ENCODE measurements at places on chromosomes 6 and 20.
A peak's percentile ranks its signal among the peaks of the same experiment; 100 is the strongest.

- DNase-seq: peak; percentile 34
Observed at GRCh38 chr6:52415917-52416628, 4.1 kb upstream of the EFHC1 start.

DNA sequence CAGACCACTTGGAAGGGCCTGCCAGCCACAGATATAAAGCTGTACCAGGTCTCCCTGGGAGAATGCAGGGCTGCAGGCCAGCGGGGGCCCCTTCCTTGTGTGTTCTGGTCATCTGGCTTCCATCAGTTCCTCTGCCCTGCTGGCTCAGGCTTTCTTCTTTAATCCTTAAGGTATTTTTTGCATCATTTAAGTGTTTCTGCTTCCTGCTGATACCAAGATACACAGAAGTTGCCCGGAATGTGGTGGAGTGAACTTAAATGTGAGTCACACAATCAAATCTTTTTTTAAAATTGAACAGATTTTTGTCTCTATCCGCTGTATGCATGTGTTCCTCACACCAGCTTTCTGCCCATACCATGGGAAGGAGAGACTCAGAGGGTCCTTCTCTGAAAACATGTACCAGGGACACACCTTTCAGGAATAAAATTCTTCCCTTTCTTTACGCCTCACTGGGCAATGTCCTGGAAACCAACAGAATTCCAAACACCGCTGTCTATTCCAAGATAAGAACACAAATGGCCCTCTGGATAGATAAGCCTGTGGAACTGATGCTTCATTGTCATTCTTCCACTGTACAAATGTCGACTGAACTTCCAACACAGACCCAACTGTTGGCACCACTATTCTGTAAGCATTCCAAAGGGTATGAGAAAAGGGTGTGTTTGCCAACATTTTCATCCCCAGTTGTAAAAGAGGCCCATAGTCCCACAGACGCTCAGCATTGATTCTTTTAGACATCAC is 206.2 kb upstream of the MYLIP start:
- DNase-seq: peak; percentile 91

GRCh38 chr20:61662968-61663331 is 402.7 kb downstream of the TAF4 start:
- no peak for DNase-seq

GRCh38 chr20:45823949-45824835 is 2.9 kb downstream of the TNNC2 start:
- DNase-seq: peak; percentile 35

GRCh38 chr6:3962291-3963280 is 113.4 kb downstream of the FAM50B start:
- DNase-seq: no peak

DNA sequence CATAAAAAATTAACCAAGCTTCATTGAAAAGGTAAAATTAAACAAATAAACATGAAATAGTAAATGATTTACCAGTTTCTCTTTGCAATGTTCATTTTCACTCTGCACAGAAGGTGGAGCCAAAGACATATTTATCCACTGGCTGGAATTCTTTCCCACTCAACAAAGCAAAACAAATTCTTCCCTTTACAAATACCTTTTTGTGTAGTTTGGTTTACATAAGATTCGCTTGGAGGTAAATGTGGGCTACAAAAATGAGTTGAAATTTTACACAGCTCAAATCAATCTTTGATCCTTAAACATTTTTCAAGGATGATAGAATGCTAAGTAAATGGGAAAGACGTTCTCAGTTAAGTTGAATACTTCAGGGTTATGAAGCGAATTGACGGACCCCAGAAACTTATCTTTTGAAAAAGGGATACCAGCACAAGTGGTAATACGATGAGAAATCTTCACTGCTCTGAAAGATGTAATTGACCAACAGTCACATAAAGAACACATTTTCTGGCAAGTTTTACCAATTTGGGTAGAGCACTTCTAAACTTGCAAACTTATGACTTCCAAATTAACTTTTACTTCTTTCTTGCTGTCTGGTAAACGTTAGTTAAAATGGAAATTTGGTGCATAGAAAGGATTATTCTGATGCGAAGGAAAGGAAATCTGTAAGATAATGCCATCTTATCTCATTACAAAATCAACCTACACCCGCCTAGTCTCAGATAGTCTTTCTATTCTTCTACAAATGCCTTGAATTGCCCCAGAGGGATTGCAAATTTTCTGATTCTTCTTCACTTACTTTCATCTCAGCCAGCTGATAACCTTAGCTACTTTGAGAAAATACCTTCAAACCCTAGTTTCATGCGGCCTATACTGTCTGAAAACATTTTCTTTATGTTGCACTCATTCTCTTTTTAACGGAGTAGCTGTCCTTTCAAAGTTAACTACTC is 4.7 kb upstream of the GJA1 start:
- peak; percentile 60 for DNase-seq

DNA sequence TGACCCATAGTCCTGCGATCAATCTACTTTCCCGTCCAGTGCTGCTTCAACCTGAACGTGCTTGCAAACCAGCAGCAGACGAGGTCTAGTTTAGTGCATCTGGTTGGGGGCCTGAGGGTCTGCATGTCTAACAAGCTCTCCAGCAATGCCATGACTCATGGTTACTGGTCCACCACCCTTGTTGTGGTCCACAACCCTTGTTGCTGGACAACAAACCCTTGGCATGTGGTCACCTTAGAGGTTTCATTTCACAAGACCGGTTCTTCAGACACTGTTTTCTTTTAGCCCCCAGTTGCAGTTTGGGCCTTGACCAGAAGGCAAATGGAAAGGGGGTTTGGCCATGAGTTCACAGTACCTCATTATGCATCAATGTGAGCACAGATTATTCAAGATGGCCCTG is 424.8 kb downstream of the QKI start:
- no peak for DNase-seq

DNA sequence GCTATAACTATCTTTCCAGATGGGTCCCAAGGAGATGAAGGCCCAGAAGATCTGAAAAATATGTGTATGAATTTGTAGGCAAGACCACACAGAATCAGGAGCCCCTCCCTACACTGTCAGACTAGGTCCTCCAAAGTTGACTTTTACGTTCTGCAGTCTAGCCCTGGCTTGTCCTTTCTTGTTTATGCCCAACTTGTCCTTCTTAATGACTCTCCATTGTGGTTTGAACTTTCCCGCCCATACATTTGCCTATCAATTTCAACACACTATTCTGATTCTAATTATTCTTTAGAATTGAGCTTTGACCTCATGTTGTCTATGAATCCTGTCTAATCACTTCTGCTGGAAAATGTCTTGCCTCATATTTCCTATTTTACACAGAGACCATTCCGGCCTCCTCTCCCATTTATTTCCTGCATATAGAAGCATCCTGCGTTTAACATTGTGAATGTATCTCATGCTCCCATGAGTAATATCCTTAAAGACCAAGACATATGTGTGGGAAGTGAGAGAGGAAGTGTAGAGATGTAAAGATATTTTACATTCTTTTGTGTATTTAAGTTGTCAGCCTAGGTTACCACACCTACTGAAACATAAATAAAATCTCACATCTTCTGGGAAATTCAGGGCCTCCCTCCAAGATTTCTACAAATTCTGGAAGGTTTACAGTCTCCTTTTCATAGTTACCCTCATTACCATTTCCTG is 348.3 kb downstream of the BCKDHB start:
- DNase-seq: no peak

DNA sequence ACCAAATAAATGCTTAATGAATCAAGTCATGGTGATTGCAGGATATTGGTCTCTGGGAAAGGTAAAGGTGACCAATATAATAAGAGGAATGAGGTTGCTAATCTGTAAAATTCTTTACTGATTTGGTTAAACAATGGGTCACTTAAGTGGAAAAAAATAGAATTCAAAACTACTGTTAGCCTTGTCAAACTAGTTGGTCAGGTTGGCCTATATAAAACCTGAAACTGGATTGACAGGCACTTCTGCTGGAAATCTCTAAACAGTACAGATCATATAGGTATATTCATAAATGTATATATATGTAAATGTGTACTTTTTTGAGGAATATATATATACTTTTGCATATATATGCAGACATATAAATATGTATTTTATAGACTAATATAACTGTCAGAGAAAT is 19.7 kb downstream of the PLCB4 start:
- DNase-seq: no peak

GRCh38 chr6:4360920-4361319 is 225.5 kb upstream of the ECI2 start:
- DNase-seq: no peak

- no peak for DNase-seq
Observed at GRCh38 chr20:3661060-3661813, 2.0 kb downstream of the GFRA4 start.

GRCh38 chr6:142165227-142165626 is 18.2 kb downstream of the VTA1 start:
- no peak for DNase-seq

GRCh38 chr20:12597551-12597950 is 411.2 kb upstream of the SPTLC3 start:
- DNase-seq: no peak

- DNase-seq: no peak
Observed at GRCh38 chr6:147164761-147165160, 39.5 kb upstream of the STXBP5 start.

- no peak for DNase-seq
Observed at GRCh38 chr20:13478366-13478765, 160.4 kb downstream of the TASP1 start.

DNA sequence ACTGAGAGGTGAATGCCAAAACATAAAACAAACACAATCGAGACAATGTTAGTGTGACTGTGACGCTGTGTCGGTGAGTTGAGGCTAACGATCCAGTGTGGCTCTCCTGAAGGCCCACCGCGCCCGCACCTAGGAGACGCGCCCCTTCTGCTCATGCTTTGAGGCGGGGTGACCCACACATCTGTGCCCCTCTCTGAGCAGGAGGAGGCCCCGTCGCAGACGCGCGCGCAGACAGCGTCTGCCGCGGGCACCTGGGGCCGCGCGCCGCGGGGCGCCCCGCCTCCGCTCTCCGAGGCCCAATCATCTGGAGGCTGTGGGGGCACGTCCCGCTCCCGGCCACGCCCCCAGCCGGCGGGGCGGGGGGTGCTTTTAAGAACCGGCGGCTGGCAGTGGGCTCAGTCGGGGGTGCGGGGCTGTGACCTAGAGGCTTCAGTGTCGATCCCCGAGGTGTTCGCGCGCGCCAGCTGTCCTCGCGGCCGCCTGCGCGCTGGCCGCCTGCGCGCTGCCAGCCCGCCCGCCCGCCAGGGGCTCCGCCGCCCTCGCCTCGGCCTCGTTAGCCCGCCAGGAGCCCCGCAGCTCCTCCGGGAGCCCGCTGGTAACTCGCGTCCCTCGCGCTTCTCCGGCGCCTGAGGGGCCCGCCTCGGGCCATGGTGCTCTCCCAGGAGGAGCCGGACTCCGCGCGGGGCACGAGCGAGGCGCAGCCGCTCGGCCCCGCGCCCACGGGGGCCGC is at the start of gene SLC16A10:
Gene SLC16A10, plus strand, starts transcription at position 398 of the 730 bp plus-strand sequence. Its CDS starts 250 bp downstream, at position 648.
- DNase-seq: peak; percentile 20

DNA sequence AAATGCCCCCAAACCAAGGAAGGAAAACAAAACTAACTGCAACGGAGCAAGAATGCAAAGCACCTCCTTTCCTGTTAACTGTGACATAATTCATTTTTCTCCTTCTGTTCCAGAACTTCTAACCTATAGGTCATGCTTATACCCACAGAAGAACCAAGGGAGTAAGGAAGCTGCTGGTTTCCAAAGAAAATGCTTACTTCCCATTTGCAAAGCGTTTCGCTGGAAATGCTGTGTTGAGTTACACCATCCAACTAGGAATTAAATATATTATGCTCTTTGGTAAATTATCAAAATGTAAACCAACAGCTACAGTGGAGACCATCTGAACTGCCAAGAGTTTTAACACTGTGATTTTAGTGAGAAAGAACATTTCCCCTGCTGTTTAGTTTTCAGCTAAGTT is 42.9 kb downstream of the ATXN1 start:
- no peak for DNase-seq

GRCh38 chr6:118187568-118188164 is 280.6 kb downstream of the SLC35F1 start:
- DNase-seq: peak; percentile 1

DNA sequence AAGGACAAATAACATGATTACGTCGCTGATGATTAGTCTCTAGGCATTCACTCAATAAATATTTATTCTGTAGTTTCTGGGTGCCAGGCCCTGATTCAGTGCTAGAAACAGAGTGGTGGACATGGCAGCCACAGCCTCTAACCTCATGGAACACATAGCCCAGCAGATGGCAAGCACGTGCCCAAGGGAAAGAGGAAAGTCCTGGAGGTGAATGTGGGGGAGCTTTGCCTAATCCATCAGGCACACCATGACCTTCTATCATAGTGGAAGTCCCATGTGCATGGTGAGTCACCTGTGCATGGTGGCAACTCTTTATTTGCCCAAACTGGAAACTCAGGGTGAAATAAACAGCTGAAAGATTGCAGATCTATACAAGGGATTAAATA is 143.0 kb upstream of the TNFAIP3 start:
- DNase-seq: peak; percentile 45

- DNase-seq: no peak
Observed at GRCh38 chr6:15362274-15363160, 116.6 kb downstream of the JARID2 start.

DNA sequence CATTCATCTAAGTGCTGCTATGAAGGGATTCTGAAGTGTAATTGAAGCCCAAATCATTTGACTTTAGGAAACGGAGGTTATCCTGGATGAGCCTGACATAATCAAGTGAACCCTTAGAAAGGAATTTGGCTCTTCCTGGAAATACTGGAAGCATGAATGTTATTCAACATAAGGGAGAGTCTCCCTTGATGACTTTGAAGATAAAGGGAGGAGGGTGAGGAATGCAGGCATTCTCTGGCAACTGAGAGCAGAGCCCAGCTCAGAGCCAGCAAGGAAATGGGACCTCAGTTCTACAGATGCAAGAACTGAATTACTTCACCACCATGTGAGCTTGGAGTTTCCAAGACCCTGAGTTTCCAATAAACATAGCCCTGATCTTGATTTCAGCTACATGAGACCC is 168.2 kb downstream of the DLL1 start:
- DNase-seq: peak; percentile 31

DNA sequence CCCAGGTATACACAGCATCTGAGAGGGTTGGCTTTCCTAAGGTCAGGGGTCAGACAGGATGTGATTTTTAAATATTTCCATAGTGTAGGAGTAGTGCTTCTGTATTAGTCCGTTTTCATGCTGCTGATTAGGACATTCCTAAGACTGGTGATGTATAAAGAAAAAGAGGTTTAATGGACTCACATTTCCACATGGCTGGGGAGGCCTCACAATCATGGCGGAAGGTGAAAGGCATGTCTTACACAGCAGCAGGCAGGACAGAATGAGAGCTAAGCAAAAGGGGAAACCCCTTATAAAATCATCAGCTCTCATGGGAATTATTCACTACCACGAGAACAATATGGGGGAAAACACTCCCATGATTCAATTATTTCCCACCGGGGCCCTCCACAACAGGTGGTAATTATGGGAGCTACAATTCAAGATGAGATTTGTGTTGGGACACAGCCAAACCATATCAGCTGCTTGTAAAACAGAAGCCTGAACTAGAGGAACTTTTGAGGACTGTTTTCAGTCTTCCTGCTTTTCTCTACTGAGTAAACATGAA is 91.0 kb upstream of the MEI4 start:
- no peak for DNase-seq
